CD4-positive, alpha-beta T cell treated with Interleukin-4 for 4 hours (primary cell): ENCODE measurements at places on chromosomes 7 and 10.
A peak's percentile ranks its signal among the peaks of the same experiment; 100 is the strongest.

GRCh38 chr7:5693529-5693928, 87.9 kb downstream of the RNF216 start:
- peak; percentile 46 for DNase-seq

- DNase-seq: no peak
These were observed 139.3 kb downstream of the FRMD4A start for GRCh38 chr10:14191407-14191806.

DNA sequence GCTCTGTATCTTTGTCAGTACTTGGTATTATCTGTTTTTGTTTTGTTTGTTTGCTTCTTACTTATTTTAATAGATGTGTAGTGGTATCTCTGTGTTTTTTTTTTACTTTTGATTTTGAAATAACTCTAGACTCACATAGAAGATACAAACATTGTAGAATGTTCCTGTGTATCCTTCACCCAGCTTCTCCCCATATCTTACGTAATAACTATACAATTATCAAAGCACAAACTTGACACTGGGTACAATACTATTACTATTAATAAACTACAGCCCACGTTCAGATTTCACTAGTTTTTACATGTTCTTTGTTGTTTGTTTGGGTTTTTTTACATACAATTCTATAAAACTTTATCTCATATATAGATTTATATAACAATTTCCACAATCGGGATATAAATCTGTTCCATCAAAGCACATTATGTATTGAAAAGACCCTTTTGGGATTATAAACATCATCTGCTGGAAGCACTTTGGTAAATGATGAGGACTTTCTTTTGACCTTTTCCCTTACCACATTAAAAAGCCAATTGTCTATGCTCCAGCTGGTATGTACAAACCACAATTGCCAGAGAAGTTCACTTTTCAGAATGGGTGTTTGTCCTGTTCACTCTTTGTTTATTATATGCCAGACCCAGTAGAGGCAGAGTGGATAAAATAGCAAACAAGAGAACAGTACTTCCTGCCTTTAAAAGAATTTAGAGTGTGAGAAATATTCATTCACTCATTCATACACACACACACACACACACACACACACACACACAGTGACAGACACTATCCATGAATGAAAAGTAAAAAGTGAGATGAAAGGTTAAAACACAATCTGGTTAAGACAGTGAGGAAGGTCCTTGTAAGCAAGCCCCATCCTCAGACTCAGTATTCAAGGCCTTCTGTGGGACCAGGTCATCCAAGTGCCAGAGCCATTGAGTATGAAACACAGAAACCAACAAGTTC, 113.0 kb downstream of the SGMS1 start:
- no peak for DNase-seq

- DNase-seq: no peak
These were observed 18.8 kb upstream of the MET start for GRCh38 chr7:116653204-116653603.

DNA sequence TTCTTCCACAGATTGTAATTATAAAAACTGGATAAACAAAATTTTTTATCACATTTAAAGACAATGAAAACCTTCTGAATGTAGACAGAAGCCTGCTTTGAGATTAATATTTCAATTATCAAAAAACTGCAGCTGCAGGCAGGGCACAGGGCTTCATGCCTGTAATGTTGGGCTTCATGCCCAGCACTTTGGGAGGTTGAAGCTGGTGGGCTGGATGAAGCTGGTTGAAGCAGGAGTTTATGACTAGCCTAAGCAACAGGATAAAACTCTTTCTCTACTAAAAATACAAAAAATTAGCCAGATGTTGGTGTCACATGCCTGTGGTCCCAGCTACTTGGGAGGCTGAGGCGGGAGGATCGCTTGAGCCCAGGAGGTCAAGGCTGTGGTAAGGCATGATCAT, 41.2 kb downstream of the PDZD8 start:
- DNase-seq: no peak

DNA sequence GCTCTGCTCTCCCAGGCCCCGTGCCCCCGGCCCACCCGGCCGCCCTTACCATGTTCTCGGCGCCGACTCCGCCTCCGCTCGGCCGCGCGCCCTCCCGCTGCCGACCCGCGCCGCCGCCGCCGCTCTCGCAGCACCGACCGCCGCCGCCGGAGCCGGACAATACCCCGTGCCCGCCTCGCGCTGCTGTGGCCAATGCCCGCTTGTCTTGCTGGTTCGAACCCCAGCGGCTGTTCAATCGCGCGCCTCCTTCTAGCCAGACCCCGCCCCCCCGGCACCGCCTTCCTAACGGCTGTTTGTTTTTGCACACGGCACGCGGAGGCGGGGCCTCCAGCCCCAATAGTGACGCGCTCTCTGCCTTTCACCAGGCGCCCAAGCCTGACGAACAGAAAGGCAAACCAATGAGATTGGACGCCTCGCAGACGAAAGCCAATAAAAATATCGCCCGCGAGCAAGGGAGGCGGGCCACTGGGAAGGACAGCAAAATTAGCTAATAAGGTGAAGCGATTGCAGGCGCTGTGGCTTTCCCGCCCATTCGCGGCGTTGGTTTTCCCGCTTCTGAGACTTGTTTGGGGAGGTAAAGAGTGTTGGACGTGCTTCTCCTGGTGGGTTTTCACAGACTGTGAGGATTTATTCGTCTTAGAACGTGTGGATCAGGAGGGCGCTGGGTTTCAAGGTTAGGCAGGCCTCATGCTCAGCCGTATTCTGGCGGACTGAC, at the start of gene H2AZ2:
Gene H2AZ2 (minus strand): TSS at position 168 of the 715 bp plus-strand sequence. CDS start 116 bp downstream, at position 52.
- DNase-seq: peak; percentile 100

DNA sequence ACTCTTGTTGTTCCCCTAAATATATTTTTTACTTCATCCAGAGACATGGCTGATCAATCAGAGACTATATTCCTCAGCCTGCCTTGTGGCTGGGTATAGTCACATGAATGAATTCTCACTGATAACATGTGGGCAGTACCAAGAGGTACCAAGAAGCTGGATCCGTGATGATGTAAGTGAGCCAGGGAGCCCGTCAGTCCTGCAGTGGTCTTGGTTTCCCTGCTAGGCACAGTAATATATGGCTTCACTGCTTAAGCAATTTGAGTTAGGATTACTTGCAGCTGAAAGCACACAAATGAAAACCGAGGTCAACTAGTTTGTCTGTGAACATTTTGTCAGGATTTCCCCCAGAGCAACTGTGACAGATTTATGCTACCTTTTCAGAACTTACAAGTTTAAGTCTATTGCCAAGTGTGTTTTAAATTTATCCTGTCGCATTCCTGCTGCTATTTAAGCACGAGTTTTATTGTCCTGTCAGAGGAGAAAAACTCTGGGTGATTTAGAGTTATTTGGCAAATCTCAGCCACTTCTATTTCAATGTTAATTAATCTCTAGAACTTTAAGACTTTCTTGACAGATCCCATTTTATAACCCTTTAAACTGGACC, 381.8 kb downstream of the PHF14 start:
- no peak for DNase-seq

- DNase-seq: no peak
These were observed 639.9 kb downstream of the PHTF2 start for GRCh38 chr7:78438433-78438832.

GRCh38 chr10:126465771-126466170, 77.5 kb upstream of the ADAM12 start:
- DNase-seq: no peak

DNA sequence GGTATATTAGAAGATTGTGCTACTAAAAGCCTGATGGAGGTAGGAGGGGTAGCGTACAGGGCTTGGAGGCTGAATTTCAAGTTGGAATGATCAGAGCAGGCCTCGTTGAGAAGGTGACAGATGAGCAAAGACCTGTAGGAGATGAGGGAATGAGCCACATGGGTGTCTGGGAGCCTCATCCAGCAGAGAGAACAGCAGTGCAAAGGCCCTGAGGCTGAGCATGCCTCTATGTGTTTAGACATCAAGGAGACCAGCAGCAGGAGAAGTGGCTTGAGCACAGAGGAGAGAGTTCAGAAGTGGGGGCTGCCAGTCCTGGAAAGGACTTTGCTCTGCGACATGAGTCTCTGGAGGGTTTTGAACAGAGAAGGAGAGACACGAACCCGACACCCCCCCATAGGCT, 111.7 kb downstream of the TMEM130 start:
- no peak for DNase-seq

DNA sequence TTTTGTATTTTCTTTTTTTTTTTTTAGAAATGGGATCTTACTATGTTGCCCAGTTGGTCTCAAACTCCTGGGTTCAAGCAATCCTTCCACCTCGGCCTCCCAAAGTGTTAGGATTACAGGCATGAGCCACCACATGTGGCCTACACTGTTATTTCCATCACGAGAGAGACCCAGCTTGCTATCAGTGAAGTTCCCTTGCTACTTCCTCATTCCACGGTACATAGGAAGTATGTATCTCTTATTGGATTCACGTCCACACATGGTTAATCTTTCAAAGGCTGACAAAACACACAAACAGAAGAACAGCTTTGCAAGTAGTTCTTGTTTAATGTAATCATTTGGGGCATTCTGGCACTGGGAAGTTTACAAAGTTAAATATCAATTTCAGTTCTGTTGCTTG, 50.9 kb downstream of the DCLRE1A start:
- DNase-seq: no peak

GRCh38 chr10:69973678-69974077, 79.0 kb upstream of the MACROH2A2 start:
- DNase-seq: no peak

GRCh38 chr10:83165265-83165664, 974.0 kb upstream of the GHITM start:
- no peak for DNase-seq

DNA sequence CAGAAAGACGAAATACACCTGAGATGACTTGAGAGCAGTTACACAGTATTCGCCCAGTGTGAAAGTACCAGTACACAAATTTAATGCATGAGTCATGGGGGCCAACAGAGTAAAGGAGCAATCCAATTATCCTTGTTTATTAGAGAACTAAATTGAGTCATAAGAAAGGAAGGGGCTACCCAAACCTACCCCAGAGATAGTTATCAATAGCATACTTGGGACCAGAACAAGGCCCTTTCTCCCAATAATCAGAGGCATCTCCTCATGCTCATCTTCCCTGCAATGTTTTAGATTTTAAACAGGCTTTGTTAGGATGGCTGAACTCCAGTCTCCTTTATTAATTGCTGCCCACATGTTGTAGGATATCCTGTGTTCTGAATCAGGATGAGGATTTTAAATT, 239.7 kb upstream of the LRGUK start:
- DNase-seq: no peak

- DNase-seq: no peak
These were observed 33.8 kb upstream of the COL1A2 start for GRCh38 chr7:94360926-94361325.

DNA sequence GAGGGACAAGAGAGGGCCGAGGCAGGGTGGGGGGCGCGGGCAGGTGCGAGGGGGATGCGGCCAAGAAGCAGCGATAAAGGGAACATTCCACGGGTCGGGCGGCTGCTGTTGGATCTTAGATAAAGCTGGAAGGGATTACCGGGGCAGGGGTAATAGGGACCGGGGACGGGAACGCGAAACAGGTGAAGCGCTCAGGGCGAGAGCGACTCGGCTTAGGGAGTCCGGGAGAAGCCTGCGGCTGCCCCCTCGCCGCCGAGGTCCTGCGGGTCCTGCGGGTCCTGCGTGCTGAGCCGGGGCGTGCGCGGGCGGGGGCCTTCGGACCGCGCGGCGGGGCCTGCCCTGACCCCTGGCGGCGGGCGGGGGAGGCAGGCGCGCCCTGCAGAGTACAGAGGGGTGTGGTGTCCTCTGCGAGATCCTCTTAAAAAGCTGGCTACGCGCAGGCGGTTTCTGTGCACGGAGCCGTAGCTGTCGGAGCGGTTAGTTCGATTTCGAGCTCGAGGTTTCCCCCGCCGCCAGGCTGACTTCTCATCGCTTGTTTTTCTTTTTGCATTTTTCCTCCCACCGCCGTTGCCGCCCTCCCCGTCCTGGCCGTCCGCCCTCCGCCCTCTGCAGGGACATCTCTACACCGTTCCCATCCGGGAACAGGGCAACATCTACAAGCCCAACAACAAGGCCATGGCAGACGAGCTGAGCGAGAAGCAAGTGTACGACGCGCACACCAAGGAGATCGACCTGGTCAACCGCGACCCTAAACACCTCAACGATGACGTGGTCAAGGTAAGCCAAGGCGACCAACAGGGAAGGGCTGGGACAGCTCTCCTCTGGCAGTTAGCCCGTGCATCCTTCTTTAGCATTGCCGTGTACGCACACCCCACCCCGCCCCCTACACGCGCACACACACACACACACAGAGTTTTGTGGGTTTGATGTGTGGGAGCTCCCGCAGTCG, 1.4 kb downstream of the CAV1 start:
- peak; percentile 54 for DNase-seq

GRCh38 chr7:56188823-56189346, 72.7 kb upstream of the NUPR2 start:
- DNase-seq: no peak

GRCh38 chr10:60985951-60986350, 42.0 kb upstream of the RHOBTB1 start:
- no peak for DNase-seq

DNA sequence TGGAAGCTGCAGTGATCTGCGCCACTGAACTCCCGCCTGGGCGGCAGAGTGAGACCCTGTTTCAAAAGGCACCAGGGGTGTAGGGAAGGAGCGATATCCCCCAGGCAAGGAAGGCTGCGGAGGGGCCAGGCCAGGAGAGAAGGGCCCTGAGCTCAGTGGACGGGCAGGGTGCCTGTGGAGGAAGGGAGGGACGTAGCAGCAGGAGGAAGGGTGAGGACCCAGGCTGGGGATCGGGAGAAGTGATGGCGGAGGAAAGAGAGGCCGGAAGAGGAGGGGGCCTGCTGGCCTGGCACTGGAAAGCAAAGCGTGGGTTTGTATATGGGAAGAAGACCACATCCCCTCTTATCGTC, 45.6 kb downstream of the ALOX5 start:
- no peak for DNase-seq

GRCh38 chr10:119406601-119407253, 135.8 kb downstream of the RGS10 start:
- no peak for DNase-seq

DNA sequence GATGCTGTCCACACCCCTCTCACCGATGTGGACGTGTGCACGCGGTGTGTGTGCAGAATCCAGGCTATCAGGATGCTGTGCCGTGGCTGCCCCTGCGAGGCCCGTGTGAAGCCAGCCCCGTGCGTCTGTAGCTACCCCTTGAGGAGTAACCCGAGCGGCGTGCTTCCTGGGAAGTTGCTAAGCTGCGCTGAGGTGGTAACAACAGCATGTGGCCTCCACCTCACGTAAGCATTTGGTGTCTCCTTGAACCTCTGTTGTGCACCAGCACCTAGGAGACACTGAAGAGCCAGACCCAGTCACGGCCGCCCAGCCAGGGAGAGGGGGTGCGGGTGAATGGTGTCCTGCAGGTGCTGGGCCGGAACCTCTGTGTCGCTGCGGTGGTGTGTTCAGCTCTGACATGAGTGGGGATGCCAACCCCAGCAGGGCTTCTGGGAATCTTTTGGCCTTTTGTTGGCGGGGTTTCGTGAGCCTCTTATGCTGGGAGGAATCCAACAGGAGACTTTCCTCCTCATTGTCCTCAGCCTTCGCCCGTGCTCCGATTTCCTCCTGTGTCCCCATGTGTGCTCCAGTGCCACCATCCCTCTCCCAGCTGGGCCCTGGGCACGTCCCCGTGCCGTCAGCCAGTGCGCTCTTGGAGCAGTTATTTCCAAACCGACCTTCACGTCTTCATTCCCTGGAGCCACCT, 60.4 kb downstream of the DNAJB6 start:
- DNase-seq: no peak
